ENCODE measurements at places on chromosomes 5 and 9. TPM values are rescaled to one million over a fixed set of nuclear protein-coding genes. Genes with fewer than 3 reads are reported as not detected.

PCDHB15 gene
- 2.6 TPM for total RNA-seq

FBLL1 gene
- not detected for total RNA-seq

GRCh38 chr9:31030741-31031202 is 1353.7 kb upstream of the ACO1 start:
- DNase-seq, result no peak

DNA sequence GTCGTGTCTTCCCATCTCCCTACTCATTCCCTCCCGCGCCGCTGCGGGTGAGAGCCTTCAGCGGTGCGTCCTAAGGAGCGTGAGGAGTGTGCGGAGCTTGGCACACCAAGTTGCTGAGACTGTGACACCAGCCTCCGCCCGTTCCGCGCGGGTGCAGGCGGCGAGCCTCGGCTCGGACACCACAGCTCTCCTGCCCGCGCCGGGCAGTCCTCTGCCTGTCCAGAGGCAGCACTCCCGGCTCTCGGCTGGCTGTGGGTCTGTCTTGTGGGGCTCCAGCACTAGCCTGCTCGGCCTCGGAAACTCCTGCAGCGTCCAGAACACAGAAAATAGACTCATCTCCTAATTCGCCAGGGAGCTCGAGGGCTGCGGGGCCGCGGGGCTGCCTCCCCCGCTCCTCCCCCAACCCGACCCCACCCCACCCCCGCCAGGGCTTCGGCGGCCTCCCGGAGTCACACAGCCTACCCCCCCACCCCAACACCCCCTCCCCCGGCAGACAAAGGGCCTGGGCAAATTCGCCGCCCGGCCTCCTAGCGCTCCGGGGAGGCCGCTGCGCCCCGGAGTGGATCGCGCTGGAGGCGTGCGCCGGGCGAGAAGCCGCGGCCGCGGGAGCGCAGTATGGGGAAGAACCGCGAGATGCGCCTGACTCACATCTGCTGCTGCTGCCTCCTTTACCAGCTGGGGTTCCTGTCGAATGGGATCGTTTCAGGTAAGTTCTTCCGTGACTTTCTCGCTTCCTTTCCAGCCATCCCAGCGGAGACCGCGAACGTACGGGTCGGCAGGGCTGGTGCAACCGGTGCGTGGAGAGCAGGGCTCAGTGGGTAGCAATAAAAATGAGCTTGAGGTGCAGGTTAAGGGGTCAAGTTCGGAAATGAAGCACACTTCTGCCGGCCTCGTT is at the start of gene ADAMTS19:
TSS of gene ADAMTS19 (plus strand) at position 522 of the 895 bp plus-strand sequence. CDS start at position 616, 94 bp downstream.
- peak; percentile 65 for DNase-seq

DNA sequence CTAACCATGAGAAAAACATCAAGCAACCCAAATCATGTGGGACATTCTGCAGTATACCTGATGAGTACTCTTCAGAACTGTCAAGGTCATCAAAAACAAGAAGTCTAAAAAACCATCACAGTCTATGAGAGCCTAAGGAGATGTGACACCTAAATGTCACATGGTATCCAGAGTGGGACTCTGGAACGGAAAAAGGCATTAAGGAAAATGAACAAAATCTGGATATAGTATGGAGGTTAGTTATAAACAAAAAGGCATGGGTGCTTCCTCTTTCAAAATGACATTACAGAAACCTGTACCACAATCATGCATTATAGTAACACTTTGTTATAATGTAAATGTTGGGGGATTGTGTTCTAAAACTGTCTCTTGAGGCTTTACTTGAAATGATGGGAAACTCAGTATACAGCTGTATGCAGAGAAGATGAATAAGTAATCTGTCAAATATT is 47.4 kb downstream of the PRKACG start:
- DNase-seq, result no peak

- DNase-seq, result no peak
Observed at GRCh38 chr5:39415201-39415600, 9.6 kb downstream of the DAB2 start.

GRCh38 chr5:55911784-55912653 is 60.9 kb downstream of the IL31RA start:
- DNase-seq, result no peak

GRCh38 chr9:87787735-87788134 is 61.8 kb downstream of the CTSL start:
- no peak for DNase-seq

DNA sequence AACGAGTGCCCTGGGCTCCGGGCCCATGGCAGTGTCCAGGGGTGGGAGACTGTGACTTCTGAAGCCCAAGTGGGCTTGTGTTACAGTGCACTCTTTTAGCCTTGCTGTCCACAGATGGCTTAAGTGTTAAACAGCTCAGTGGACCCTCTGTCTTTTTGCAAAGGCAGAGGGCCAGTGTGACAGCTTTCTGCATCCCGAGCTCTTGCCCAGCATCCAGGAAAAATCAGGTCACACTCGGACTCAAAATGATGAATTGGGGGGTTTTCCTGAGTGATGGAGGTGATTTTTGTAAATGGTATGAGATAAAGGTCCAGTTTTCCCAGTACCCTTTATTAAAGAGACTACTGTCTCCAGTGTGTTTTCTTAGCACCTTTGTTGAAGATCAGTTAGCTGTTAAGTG is 321.3 kb upstream of the GRAMD2B start:
- DNase-seq, result no peak

GRCh38 chr5:169762338-169763095 is 125.4 kb downstream of the DOCK2 start:
- DNase-seq, result no peak

- DNase-seq, result no peak
Observed at GRCh38 chr5:93428868-93429267, 152.2 kb downstream of the NR2F1-AS1 start.

DNA sequence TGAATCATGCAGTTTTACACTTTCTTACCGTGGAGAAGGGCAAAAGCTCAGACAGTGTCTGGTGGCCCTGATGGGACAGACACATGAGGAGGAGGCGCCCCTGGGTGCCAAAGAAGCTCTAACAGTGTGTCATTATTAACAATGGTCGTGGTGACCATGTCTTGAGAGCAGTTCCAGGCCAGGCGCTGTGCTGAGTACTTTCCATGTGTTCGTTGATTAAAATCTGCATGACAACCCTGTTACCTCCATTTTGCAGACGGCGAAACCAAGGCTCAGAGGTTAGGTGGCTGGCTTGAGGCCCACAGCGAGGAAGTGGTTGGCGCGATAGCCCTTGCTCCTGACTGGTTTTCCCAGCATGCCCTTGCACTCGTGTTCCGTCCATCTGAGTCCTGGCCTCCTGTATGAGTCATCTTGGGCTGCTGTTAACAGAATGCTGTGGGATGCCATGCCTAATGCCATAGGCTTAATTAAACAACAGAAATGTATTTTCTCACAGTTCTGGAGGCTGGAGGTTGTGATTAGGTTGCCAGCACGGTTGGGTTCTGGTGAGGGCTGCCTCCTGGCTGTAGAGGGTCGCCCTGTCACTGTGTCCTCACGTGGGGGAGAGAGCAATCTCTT is 92.0 kb downstream of the AMBP start:
- DNase-seq, result no peak

GRCh38 chr5:178234121-178234749 is 1.6 kb upstream of the PHYKPL start:
- peak; percentile 18 for DNase-seq

GRCh38 chr5:76143884-76144283 is 60.7 kb downstream of the SV2C start:
- no peak for DNase-seq

All from left ventricle myocardium superior (tissue), 1 donor.